GM23248 (cell line): ENCODE measurements at places on chromosomes 3 and 15.

- DNase-seq: no peak
These were observed 28.9 kb downstream of the INSYN1 start for GRCh38 chr15:73724212-73724611.

GRCh38 chr15:40286061-40286532 lies 3.2 kb upstream of the ANKRD63 start:
- DNase-seq: peak; percentile 26

- DNase-seq: peak; percentile 48
These were observed 38.7 kb downstream of the THSD4 start for GRCh38 chr15:71153823-71154524.

DNA sequence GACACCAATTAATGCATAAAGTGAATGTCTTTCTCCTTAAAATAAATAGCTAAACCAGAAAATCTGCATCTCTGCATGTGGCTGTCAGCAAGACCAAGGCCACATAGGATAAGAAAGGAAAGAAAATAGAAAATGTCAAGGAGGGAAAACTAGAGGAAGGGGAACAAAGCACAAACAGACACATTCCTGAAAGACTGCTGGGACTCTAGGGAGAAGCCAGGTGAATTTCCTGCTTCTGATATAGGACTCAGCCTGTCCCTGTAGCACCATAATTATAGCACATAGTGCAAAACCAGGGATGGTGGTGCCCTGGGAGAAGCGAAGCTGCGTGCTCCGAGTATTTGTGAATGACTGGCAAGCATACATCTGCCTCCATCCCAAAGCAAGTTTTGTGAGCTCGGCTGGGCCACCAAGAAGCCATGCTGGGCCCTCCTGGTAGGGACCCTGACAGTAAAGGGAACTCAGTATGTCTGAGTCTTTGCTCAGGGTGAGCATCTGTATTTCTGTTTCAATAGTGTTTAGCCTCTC lies 14.2 kb downstream of the FSTL1 start:
- no peak for DNase-seq

DNA sequence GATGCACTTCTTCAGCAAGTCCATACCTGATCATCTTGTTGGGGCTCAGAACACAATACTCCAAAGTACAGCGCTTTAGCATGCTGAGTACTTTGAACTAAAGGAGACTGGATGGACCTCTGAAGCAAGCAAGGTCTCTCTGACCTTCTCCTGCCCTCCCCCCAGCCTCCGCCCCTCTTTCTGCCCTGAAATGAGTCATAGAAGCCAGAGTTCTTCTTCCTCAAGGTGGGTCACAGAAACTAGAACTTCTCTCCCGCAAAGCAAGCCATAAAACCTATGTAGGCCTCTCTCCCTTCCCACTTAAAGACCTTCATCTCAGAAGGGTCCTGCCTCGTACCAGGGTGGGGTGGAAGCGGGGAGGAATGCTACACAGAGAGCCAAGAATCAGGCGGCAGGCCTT lies 230.5 kb upstream of the PROK2 start:
- DNase-seq: no peak

DNA sequence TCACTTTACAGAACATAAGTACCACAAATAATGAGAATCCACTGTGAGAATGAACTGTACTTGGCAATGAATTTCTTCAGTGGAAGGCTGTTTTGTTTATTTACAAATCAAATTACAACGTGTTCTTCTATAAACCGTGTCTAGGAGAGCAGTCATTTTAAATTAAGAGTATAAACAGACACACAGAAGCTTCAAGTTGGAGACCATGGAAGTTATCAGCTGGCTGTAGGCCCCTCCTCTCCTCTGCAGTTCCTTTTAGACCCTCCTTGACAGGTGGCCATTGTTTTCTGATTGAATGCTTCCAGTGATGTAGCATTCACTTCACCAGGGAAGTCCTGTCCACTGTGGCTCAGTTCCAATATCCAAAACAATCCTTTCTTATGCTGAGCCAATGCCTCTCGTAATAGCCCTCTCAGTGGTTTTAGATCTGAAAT lies 7.3 kb upstream of the MAPK6 start:
- no peak for DNase-seq

- peak; percentile 83 for DNase-seq
These were observed 36.4 kb downstream of the TAMM41 start for GRCh38 chr3:11810276-11810675.

- DNase-seq: no peak
These were observed 33.3 kb downstream of the HCN4 start for GRCh38 chr15:73335471-73335870.

DNA sequence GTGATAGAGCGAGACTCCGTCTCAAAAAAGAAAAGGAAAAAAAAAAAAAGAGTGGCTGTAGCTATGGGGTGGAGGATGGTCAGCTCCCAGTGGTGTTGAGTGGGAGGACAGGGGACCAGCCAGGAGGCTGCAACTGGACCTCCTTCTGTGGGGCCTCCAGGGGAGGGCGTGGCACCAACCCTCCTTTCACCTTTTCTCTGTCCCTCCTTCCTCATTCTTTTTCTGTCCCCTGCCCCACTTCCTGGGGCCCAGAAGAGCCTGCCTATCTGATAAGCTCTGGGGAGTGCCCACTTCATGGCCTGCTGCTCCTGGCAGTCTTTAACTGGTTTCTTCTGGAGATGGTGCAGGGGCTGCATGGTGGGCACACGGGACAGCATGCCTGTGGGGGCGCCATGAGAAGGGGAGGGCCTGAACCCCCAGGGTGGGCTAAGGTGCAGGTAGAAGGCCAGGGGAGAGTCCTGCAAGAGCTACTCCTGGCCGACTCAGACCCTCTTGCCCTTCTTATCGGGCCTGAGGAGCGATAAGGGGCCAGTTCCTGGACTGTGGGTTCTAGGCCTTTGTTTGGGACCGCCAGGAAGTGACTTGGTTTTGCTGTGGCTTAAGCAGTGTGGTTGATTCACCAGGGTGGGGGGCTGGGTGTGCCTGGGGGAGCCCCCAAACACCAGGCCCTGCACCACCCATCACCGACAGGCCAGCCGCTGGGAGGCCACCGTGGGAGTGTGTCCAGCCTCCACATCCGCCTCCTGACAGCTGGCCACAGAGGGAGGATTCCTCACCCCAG lies 49.4 kb upstream of the FLNB start:
- peak; percentile 73 for DNase-seq

GRCh38 chr3:29099775-29100174 lies 181.1 kb upstream of the RBMS3 start:
- DNase-seq: peak; percentile 5

GRCh38 chr3:58358092-58358491 lies 25.4 kb downstream of the PXK start:
- DNase-seq: no peak

DNA sequence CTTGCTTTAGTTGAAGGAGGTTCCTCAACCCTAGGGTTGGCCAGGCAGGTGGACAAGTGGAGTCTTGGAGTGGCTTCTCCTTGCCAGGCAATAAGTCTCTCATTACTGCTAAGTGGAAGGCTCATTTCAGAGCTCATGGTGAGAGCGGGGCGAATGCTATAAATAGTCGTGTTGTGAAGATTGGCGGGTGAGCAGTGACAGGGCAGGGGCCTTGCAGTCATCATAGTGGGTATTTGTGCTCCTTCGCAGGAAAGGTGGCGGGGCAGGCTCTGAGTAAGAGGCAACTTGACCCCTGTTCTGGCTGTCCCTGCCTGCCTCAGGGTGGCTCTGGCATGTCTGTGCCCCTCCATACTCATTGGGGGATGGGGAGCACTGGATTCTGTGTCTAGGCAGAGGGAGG lies 8.7 kb upstream of the GRM2 start:
- DNase-seq: no peak

GRCh38 chr3:17204049-17204650 lies 319.4 kb downstream of the PLCL2 start:
- DNase-seq: no peak

- DNase-seq: no peak
These were observed 5.5 kb upstream of the PSMD6 start for GRCh38 chr3:64028754-64029153.

GRCh38 chr15:38040615-38041014 lies 106.2 kb downstream of the TMCO5A start:
- DNase-seq: no peak

GRCh38 chr3:64888840-64889392 lies 201.1 kb upstream of the ADAMTS9 start:
- no peak for DNase-seq
